ENCODE measurements at places on chromosomes 16 and 17.
A peak's percentile ranks its signal among the peaks of the same experiment; 100 is the strongest.

DNA sequence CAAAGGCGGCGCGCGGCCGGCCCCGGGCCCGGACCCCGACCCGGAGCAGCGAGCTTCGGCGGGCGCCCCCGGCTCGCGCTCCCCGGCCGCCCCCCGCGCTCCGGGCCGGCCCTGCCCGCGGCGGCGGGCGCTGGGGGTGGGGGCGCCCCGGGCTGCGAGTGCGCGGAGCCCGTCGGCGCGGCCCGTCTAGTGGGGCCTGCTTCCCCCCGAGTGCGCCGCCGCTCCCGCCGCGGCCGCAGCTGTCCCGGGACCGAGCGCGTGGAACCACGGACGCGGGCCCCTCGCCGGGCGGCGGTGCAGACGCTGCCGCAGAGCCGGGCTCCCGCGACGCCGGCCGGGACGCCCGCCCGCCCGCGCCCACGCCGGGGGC, 308 bp downstream of the ADCY9 start:
- DNase-seq = no peak

DNA sequence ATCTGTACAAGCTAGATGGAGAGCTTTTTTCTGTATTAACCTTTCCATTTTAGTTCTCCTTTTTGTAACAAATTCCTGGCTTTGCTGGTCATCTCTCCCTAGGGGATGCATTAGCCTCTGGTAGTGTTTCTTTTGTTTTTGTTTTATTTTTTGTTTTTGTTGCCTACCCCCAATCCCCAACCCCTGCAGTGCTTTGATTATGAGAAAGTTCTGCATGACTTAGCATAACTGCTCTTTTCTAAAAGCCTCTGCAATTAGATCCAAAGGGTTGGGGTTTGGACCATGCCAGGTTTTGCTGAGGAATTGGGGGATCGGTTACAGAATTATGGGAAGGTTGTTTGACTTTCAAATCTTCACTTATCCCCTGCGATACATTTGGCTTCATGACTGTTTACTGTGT, 98.2 kb downstream of the ADAMTS18 start:
- DNase-seq = peak; percentile 32

DNA sequence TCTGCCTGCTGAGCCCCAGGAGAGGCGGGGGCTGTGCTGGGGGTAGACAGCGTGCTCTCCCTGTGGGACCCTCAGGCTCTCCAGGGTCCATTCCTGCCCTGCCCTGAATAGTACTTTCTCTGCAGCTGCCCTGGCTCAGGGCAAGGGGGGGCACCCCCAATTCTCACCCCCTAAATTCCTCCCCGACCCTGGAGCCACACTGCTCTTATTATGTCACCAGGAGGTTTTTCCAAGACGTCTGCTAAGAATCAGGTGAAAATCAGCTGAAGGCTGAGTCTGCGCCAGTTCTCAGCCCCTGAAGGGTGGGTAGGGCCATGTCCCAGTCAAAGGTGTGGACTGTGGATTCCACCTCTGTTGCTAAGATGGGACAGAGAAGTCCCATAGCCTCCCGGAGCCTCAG, 49.9 kb upstream of the MAP3K14 start:
- DNase-seq = no peak

- no peak for DNase-seq
These were observed 3.2 kb downstream of the PDE6G start for GRCh38 chr17:81652906-81653771.

DNA sequence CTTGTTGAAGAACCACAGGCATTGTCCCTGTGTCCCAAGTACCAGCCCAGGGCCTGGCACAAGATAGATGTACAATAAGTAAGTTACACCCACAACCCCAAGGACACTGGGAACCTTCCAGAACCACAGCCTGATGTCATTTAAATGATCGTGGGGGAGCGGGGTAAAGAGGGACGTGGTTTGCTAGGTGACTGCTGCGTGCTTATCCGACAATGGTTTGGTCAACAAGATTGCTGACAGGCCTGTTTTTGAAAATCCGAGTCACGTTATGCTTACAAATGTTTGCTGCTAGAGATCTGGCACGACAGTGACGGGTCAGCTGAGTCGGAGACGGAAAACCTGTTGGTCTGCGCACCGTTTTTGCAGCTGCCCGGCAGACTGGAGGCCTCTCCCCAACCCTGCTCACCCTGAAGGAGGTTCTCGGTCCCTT, 22.8 kb downstream of the COTL1 start:
- DNase-seq = no peak

DNA sequence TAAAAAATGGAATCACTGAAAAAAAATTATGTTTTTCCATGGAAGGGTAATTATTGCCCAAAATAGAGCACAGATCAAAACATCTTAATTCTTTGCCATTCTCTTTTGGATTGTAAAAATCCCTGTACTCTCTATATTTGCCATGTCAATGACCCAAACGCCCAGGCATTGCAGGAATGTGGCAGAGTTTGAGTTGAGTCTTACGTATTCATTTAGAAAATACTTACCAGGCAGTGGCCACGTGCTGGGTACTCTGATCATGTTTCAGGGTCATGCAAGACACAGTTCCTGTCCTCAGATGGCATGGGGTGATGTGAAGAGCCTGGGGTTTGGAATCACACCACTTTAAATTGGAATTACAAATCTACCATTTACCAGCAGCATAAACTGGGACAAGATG, 267.7 kb downstream of the ABCC12 start:
- no peak for DNase-seq

DNA sequence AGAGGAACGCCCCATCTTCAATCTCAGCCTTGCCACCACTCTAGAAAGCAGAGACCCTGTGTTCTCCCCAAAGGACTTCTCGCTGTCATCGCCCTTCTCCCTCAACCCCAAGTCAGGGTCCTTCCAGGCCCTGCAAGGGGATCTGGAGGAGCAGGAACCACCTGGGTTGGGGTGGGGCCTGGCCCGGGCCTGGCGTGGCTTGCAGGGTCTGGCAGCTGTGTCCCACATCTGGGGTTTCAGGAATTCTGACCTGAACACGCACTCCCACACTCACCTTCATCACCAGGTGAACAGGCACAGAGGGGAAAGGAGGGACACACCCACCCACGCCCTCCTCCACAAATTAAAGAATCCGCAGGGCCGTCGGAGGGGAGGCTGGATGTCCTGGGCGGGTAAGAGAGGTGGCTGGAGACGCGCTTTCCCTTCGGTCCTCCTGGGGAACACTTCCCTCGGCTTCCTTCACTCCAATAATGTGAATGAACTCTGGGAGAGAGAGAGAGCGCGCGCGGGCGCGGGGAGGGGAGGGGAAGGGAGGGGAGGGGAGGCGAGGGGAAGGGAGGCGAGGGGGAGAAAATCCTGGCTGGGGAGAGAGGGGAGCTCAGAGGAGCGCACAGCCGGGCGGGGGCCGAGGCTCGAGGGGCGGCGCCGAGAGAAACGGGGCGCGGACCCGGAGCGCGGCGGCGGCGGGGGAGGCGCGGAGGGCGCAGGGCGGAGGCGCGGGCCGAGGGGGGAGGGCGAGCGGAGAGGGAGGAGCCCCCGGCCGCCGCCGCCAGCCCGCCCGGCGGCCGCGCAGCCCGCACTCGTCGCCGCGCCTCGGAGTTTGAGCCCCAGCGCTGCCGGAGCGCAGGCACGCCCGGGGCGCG, at the start of gene CACNG4:
Gene CACNG4, plus strand, starts transcription at position 799 of the 863 bp plus-strand sequence. CDS start 205 bp downstream, outside the sequence.
- peak; percentile 66 for DNase-seq
